ENCODE measurements at places on chromosomes 7 and 10.
A peak's percentile ranks its signal among the peaks of the same experiment; 100 is the strongest.

DNA sequence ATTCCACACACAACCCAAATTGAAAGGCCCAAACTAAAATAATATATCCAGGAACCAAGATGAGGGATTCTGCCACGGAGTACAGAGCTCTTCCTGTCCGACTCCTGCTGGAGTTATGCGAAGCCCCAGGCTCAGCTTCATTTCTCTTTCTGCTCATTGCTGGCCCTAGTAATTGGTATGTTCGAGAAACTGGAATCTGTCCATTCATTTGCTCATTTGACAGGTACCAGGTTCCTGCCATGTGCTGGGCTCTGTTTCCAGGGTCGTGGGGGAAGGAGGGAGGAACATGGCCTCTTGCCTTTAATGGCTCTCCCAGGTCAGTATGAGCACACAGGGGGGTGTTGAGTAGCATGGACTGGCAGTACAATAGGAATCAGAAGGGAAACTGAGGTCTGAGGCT lies 179.2 kb upstream of the SHH start:
- no peak for DNase-seq

GRCh38 chr10:113245286-113245685 lies 295.2 kb downstream of the TCF7L2 start:
- DNase-seq = no peak

- DNase-seq = no peak
Measured at GRCh38 chr10:124665091-124665490, 79.1 kb downstream of the FAM53B start.

DNA sequence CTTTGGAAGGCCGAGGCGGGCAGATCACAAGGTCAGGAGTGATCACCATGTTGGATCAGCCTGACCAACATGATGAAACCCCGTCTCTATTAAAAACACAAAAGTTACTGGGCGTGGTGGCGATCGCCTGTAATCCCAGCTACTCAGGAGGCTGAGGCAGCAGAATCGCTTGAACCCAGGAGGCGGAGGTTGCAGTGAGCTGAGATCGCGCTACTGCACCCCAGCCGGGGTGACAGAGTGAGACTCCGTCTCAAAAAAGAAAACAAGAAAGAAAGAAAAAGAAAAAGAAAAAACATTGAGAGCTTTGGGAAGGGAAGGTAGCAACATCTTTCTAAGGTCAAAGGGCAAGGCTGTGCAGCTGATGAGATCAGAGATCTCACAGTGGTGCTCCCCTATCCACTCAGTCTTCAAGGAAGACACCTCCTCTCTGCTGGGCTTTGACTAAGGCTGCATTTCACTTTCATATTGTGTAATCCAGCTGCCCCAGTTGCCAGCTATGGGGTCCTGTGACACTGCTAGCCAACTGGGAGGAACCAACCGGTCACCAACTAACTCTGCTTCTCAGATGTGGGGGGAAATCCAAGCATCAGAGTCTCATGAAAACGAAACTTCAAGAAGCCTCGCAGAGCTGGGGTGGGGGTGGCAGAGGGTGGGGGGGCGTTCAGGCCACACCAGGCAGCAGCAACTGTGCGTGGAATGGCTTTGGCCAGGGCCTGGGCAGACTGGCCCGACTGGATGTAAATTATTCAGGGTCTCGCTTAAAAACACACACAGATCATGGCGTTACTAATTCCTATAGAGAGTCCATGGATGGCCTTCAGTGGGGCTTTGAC lies 1.5 kb downstream of the IL15RA start:
- peak; percentile 47 for DNase-seq

GRCh38 chr10:79381804-79382221 lies 34.5 kb downstream of the PPIF start:
- peak; percentile 64 for DNase-seq

DNA sequence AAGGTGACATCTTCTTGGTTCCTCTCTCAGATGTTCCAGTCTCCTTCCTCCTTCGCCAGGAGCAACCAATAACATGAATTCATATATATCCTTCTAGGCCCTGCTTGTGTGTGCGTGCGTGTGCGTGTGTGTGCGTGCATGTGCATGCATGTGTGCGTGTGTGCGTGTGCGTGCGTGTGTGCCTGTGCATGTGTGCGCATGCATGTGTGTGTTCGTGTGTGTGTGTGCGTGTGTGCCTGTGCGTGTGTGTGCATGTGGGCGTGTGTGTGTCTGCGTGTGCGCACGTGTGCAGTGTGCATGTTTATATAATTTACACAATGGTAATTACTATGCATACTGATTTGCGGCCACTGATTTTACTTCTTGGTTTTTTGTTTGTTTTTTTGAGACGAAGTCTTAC lies 43.9 kb upstream of the PTF1A start:
- no peak for DNase-seq

Measured in globus pallidus (tissue), 1 donor.